IMR-90 (cell line): ENCODE measurements at places on chromosomes 3 and 15.

DNA sequence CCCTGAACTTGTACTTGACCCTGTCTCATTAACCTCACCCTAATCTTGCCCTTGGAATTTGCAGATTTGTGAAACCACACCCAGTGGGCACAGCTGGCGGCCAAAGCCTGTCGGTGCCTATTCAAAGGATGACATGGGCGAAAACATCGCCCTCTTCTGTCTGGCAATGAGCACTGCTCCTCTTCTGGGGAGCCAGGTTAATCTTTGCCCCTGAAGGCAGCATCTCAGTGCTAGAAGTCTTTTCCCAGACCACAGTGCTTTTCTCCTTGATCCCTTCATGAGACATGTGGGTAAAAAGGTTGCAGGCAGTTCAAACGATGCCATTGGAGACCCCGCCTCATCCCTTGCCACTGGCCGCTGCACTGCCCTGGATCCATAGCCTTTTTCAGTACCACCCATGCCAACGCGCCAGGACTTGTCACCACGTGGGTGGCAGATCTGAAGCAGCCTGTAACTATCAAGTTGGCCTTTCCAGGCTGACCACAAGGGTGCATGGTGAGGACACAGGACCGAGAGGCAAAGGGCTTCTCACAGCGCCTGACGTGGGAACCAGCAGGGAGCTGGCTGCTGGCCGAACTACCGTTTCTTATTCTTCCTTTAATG, 6.5 kb upstream of the DNASE1L3 start:
- DNase-seq: peak; percentile 51

DNA sequence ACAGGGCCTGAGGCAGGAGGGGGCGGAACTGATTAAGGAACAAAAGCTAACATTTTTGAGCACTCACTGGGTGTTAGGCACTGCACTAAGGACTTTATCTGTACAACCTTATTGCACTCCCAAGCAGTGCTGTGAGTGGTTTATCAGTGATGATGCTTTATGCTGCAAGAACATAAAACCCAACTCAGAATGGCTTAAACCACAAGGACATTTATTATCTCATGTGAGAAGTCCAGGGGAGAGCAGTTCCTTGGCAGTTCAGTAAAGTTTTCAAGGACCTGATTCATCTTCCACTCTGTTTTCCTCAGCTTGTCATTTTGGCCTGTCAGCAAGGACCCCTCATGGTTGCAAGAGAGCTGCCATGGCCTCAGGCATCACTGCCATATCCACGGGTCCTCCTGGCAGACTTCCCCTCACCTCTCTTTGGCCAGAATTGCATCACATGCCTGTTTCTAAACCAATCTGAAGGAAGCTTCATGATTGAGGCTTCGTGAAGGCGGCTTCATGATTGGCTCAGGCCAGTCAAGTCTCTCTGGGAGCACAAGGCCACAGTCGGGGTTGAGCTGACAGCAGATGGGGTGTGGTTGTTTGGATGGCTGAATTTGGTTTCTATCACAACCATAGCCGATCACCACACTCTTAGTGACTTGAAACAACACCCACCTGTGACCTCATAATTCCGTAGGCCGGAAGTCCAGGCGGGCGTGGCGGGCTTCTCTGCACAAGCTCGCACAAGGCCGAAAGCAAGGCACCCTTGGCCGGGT, 15.8 kb downstream of the EFCC1 start:
- peak; percentile 37 for DNase-seq

DNA sequence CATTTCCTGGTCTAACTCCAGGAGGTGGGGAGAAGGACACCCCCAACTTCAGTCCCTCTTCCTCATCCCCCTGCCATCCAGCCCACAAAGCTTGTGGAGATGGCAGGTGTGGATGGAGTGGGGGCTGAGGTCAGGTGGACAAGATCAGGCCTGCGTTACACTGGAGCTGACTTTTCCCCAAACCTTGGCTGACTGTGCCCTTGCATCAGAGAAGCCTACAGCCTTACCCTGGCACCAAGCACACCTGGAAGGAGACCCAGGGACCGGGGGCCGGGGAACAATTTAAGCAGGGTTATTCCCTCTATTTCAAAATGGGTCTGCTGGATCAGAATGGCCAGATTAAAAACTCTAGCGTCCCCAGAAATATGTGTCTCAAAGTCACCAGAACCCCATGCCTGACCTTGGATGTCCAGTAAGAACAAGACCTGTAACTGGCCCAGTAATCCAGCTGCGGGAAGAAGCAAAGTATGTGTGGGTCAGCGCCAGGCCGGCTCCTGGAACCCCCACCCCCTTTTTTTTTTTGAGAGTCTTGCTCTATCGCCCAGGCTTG, 14.4 kb downstream of the TNK2 start:
- DNase-seq: no peak

DNA sequence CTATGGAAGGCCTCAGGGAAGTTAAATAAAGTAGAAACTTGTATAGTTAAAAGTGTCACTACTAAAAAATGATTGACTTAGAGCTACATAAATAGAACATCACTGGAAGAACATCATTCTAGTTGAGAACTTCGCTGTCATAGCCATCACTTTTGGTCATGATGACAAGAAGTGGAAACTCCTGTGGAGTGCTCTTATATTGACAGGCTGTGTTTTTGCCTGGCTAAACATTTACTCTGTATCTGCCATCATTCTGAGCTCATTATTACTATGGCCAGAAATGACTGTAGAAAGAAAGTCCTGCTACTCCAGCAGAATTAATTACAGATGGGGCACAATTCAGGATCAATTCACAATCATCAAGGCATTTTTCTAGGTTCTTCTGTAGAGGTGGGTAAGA, 165.1 kb upstream of the GOLIM4 start:
- DNase-seq: no peak

- no peak for DNase-seq
Observed at GRCh38 chr3:63639806-63640205, 12.7 kb upstream of the SNTN start.

- no peak for DNase-seq
Observed at GRCh38 chr3:78742041-78742440, 1025.8 kb downstream of the ROBO1 start.

- DNase-seq: no peak
Observed at GRCh38 chr15:98160236-98160635, 199.7 kb downstream of the ARRDC4 start.

GRCh38 chr3:197183582-197183981, 114.8 kb downstream of the DLG1 start:
- no peak for DNase-seq

- no peak for DNase-seq
Observed at GRCh38 chr3:150327678-150328653, 80.1 kb upstream of the TSC22D2 start.

- peak; percentile 48 for DNase-seq
Observed at GRCh38 chr3:116836286-116836685, 126.7 kb downstream of the TUSC7 start.

- DNase-seq: peak; percentile 49
Observed at GRCh38 chr3:175267561-175267960, 408.4 kb downstream of the NAALADL2 start.

DNA sequence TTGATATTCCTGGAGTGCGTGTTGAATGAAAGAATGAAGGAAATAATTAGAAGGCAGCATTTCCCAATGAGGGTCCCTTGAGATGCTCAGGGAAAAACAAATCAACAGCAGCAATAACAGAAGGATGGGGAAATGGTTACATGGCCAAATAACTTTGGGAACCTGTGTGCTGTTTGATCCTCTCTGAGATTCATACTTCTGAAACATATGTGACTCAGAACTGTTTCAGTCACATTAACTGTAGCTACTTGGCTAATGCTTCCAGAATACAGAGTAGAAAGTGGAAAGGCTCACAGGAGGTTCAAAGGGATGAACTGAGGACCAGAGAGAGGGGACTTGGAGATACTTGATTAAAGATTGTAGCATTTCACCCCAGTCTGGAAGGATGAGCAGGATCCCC, 258.2 kb downstream of the SLCO3A1 start:
- no peak for DNase-seq

DNA sequence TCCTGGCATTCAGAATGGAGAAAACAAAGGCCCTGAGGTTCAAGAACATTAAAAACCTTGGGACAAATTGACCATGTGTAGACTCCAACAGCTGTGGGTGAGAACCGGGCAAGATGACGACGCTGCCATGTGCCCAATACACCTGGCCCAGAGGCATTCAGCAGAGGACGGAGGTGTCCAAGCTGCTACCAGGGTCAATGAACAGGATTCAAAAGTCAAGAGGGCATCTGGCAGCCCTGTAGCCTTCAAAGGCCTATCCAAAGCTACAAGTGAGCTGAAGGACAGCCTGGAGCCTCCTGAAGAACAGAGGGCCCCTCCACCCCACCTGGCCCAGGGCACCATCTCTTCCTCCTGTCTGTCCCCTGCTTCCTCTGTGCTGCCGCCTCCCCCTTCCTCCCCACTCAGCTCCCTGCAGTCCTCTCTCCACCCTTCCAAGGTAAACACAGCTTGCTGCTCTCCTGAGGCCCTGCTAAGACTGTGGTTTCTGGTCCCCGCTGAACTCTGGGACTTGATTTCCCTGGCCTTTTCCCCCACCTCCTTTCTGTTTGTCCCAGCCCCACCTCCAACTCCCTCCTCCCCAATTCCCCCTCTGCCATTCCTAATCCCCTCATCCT, 57.5 kb downstream of the HMCES start:
- DNase-seq: no peak

GRCh38 chr15:64354688-64355344, 1.2 kb downstream of the CSNK1G1 start:
- DNase-seq: no peak

DNA sequence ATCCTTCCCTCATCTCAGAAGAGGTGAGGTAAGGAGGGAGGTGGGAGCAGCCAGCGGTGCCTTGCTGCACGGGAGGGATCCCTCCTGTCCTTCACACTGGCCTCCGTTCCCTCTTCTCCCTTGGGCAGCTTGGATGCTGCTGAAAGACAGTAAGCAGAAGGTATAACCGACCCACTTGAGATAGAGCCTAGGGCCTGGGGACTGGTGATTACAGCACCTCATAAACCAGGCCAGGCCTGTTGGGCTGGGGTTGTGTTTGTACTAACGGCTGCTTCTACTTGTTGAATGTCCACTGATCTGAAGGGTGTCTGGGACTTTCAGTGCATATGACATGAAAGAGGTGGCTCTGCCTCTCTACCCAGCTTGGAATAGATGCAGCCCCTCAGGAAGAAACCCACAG, 25.0 kb downstream of the SEMA6D start:
- no peak for DNase-seq

- peak; percentile 57 for DNase-seq
Observed at GRCh38 chr3:71305231-71306206, 278.0 kb downstream of the FOXP1 start.

GRCh38 chr3:73855813-73856212, 231.1 kb upstream of the PDZRN3 start:
- DNase-seq: no peak

- DNase-seq: no peak
Observed at GRCh38 chr15:76217882-76218217, 93.4 kb downstream of the ETFA start.

DNA sequence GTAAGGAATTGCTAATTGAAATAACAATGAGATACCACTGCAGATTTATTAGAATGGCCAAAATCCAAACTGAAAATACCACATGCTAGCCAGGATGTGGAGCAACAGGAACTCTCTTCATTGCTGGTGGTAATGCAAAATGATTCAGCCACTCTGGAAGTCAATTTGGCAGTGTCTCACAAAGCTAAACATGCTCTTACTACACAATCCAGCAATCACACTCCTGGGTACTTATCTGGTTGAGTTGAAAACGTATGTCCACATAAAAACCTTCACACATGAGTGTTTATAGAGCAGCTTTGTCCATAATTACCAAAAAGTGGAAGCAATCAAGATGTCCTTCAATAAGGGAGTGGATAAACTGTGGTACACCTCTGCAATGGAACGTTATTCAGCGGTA, 113.3 kb downstream of the SMAD6 start:
- DNase-seq: peak; percentile 94

DNA sequence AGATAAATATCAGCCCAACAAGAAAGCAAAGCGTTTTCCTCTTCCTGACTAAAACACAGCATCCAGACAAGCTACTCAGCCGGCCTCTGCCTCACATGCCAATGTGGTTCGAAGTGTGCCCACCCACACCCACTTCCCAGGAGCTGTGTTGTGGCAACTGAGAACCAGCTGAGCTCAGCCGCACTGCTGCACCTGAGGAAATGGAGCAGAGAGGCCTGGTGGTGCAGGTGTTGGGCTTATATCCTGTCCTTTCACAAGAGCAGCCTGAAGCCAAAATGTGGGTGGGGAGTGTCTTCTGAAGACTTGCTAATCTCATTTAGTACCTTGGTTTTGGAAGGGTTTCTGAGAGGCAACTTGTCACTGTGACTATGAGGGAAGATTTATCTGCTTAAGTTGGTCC, 23.0 kb upstream of the RETNLB start:
- no peak for DNase-seq

GRCh38 chr3:55271549-55271948, 215.6 kb downstream of the WNT5A start:
- DNase-seq: no peak

DNA sequence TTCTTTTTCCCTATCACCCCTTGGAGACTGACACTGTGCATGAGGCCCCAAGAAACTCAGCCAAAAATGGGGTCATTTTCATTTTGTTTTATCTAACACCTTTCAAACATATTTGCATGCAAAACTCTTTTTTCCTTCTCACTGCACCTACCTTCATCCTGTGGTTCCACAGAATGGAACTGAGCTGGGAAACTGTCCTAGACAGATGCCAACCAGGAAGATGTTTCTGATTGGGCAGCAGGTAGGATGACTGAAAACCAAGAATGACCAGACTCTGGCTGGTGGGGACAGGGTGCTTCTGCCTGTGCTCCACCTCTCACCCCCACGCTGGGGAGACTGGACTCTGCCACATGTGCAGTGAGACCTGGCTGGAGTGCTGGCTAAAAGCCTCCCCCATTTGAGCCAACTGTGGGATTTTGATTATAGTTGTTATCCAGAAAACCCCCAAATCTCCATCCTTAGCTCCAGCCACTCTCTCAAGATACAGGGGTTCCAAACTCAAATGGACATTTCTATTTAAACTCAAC, 5.2 kb downstream of the PPIB start:
- no peak for DNase-seq

GRCh38 chr15:72365844-72366243, 10.0 kb downstream of the HEXA start:
- no peak for DNase-seq

- DNase-seq: no peak
Observed at GRCh38 chr3:27302891-27303290, 66.3 kb downstream of the NEK10 start.

DNA sequence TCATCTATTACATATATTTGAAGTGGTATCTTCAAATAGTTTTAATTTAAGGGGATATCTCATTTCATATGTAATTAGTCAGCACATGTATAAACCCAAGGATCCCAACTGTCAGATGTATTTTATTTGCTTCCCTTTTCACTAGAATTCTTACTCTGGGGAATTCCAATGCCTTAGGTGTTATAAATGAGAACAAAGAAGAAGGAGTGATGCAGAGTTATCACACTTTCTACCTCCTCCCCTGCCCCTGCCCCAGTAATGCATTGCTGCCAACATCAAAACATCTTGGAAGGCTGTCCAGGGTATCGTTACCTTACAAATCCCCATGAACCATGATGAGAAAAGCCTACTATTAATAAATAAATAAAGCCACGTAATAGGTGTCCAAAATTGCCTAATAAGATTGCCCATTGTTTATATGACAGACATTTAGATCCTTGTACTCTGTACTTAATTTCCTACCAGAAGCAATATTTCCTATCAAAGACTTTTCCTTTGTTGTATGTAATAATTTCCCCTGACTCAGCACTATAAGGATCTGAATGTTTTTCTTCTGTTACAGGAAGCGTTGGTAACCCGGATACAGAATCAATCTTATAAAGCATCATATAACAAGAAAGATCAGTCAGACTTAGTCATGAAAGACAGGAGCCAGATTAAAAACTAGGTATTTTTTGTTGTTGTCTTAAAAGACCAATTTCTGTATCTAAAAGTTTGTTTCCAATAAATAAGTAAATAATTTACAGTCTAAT, 38.8 kb downstream of the CBLB start:
- peak; percentile 44 for DNase-seq
